Activated T-cell treated with anti-CD3 and anti-CD28 coated beads for 48 hours (primary cell): ENCODE measurements at places on chromosomes 4 and X.

- no peak for DNase-seq
Observed at GRCh38 chr4:986428-986878, 391 bp upstream of the IDUA start.

DNA sequence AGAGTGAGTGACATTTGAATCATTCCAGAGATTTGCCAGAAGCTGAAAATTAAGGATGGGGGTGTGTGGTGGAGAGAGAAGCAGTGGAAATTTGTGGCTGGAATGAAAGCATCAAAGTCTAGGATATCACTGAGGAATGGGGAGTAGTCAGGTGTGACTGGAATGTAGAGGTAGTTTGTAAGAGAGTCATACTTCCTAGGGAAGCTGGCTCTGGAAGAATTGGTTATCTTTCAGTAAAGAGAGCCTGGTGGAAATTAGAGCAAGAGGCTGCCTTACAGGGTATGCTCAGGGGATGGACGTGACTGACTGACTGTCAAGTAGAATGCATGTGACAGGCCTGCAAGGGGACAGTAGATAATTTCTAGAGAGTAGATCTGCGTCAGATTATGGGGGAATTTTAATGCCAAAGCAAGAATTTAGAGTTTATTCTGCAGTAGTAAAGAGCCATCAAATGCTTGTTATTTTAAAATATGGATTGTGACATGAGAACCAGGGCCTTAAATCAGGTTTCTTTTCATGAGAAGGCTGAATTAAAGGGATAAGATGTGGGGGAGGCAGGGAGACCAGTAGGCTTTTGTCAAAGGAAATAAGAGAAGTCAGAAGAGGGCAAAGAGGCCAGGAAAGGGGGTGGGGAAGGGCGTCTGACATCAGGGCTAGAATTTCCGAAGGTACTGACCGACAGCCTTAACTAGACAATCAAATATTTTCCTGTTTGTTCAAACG, 109.9 kb downstream of the AFF1 start:
- DNase-seq = no peak

DNA sequence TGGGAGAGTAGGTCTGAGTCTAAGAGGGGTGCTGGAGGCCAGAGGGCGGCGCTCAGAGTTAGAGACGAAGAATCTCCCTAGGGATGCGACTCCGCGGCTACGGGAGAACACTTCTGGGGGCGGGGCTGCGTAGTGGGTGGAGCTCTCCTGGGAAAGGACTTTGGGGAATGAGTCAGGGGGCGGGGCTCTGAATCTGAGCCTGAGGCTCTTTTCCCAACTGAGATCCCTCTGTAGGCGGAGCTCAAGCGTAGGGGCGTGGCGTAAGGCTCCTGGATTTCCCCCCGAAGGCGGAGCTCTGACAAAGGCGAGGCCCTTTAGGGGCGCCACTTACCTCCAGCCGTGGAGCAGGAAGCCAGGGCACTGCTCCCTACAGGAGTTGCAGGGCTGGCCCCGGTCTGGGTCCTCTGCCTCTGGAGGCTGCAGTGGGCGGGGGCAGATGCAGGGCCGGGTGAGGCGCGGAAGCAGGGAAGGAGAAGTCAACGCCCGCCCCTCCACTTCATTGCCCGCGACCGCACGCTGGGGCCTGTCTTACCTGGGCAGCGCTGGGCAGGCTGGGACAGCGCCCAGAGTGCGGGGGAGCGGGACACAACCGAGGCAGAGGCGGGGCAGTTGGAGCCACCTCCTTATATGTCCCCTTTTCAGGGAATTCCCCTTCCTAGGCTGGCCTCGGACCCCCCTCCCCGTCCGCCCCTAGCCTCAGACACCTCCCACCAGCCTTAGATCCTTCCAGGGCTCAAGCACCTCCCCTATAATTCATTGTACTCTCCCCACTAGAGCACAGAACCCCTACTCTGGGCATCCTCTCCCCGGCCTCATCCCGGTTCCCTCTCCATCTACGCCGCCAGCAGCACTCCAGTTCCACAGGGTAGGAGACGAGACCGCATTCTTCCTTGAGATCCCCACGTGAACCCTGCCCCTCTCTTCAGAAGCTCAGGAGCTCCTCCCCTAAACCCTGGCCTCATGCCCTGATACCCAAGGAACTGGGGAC, 1.6 kb downstream of the PRICKLE3 start:
- DNase-seq = no peak

- no peak for DNase-seq
Observed at GRCh38 chr4:150078041-150078578, at the start of gene DCLK2. DCLK2 (plus strand) TSS chr4:150078445; CDS start chr4:150079028, 583 bp downstream.

GRCh38 chr4:185799442-185799841, 12.6 kb downstream of the SORBS2 start:
- DNase-seq = no peak

- DNase-seq = no peak
Observed at GRCh38 chrX:39927380-39927779, 170.4 kb downstream of the BCOR start.

- no peak for DNase-seq
Observed at GRCh38 chr4:82542642-82543041, 19.1 kb downstream of the TMEM150C start.

DNA sequence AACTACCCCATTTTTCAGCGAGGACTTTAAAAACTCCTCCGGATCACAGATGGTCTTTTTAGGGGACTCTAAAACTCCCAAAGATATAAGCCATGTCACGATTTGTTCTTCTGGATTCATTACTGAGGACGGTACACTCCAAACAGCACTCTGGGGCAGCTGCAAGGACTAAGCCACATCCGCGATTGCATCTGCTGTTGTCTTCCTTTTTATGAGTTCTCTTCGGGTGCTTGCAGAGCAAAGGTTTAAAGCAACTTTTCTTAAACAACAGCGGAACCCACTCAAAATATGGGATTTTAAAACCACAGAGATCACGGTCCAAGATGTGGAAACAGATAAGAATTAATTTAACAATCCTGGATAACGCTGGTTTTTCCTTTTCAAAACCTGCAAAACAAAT, at the start of gene ARHGEF6:
Gene ARHGEF6, minus strand, starts transcription at position 170 of the 400 bp plus-strand sequence. Its CDS starts 50 bp downstream, at position 120.
- DNase-seq = no peak

GRCh38 chr4:185394568-185395237, 1.0 kb downstream of the LRP2BP start:
- DNase-seq = no peak

DNA sequence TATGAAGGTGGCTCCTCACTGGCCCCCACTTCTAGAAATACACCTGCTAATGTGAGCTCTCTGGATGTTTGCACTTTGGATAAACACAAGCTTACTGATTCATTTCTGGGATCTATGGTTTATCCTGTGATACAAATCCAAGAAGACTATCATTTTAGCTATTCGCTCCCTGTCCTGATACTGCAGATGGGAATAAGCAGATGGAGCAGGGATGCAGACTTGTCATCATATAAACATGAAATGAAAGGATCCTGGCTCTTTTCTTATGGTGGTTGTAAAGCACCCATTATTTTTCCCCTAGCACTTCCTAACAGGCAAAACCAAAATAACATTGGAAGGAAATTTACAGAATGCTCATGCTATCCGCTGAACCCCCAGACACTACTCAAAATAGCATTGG, 162.9 kb upstream of the NOCT start:
- DNase-seq = no peak
